ENCODE measurements at places on chromosomes 3 and 15. TPM values are rescaled to one million over a fixed set of nuclear protein-coding genes. Genes with fewer than 3 reads are reported as not detected.
A peak's percentile ranks its signal among the peaks of the same experiment; 100 is the strongest.

The TTLL13 gene
- total RNA-seq, result not detected

- H3K27me3 ChIP-seq, result no peaks in the 10 kb centered on the region
- no peaks in the 10 kb centered on the region for H3K4me1 ChIP-seq
- no peak overlapping the region for H3K27ac ChIP-seq
Observed at GRCh38 chr3:13607821-13608597, 59.1 kb downstream of the FBLN2 start.

The ARIH1 gene
- 38.7 TPM for total RNA-seq

GRCh38 chr3:16423947-16424673 lies 89.4 kb downstream of the RFTN1 start:
- DNase-seq, result no peak
- no peaks in the 10 kb centered on the region for H3K4me1 ChIP-seq
- H3K36me3 ChIP-seq, result no peaks in the 10 kb centered on the region
- H3K27ac ChIP-seq, result no peak overlapping the region

The PXYLP1 gene
- 12.0 TPM for total RNA-seq

- no peaks in the 10 kb centered on the region for H3K27me3 ChIP-seq
- DNase-seq, result no peak
- H3K27ac ChIP-seq, result no peak overlapping the region
- no peaks in the 10 kb centered on the region for H3K4me1 ChIP-seq
Observed at GRCh38 chr3:156388497-156389448, 166.1 kb downstream of the SSR3 start.

DNA sequence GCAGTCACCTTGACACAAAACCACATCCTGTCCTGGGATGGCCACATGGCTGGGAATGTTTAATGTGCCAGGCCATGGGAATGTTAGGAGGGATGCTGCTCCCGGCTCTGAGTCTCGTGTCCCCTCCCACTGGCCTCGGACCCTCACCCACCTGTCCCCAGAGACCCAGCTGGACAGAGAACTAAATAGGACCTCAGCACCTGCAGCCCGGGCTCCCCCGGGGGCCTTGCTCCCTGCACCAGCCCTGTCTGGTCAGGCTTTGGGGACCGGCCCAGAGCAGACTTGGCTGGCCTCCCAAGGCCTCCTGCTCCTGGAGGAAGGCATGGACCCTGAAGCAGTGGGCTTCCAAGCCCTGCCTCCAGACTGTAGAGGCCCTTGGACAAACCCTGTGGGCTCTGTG lies 100.0 kb upstream of the IQSEC1 start:
- no peak overlapping the region for H3K4me3 ChIP-seq
- no peaks in the 10 kb centered on the region for H3K27me3 ChIP-seq
- no peaks in the 10 kb centered on the region for H3K4me1 ChIP-seq
- H3K36me3 ChIP-seq, result no peaks in the 10 kb centered on the region
- DNase-seq, result no peak

GRCh38 chr3:66441129-66441528 lies 59.7 kb downstream of the LRIG1 start:
- peaks cover 43% of the 10 kb centered on the region for H3K4me1 ChIP-seq
- H3K27me3 ChIP-seq, result no peaks in the 10 kb centered on the region
- H3K27ac ChIP-seq, result peak overlapping the region; percentile 73
- DNase-seq, result peak; percentile 55
- H3K4me3 ChIP-seq, result no peak overlapping the region
- no peaks in the 10 kb centered on the region for H3K36me3 ChIP-seq

- no peaks in the 10 kb centered on the region for H3K36me3 ChIP-seq
- H3K27ac ChIP-seq, result no peak overlapping the region
- H3K27me3 ChIP-seq, result no peaks in the 10 kb centered on the region
- H3K4me1 ChIP-seq, result no peaks in the 10 kb centered on the region
- DNase-seq, result no peak
Observed at GRCh38 chr3:36695769-36696137, 68.6 kb downstream of the DCLK3 start.

- no peaks in the 10 kb centered on the region for H3K27me3 ChIP-seq
- no peaks in the 10 kb centered on the region for H3K36me3 ChIP-seq
- no peak overlapping the region for H3K4me3 ChIP-seq
- H3K27ac ChIP-seq, result no peak overlapping the region
Observed at GRCh38 chr15:44145495-44145894, 49.6 kb downstream of the FRMD5 start.

DNA sequence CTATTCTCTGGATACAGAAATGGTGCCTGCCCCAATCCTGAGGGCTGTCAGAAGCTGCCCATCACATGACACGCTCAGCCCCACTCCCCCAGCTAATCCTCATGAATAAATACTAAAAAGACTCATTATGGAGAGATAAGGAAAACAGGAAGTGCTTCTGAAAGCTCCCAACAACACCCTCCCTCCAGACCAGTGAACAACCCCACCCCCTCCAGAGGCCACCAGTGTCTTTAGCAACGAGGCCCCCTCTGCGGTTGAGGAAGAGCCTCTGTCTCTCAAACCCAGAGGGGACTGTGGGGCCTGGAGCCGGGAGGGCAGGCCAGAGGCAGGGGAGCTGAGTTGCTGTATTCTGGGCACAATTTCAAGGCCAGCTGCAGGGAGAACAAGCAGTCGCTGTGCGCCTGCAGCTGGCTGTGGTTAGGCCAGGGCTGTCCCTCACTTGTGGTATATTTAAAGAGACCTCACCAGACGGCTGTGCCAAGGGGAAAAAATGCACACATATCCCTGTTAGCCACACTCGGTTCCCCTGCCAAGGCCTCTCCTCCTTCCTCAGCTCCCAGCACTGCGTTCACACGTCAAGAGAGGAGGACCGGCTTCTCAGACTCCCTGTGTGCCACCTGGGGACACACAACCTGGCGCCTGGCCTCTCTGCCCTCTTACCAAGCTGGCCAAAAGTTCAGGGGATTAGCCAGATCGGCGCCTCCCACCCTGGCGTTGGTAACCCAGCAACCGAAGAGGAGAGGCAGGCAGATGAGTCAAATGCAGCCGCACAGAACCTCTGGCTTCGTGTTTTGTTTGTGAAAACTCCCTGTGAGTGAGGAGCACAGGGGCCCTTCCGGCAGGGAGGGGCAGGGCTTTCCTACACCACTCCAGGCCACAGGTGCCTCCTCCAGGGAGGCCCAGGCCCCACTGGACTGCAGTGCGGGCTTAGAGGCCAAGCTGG lies 101.2 kb upstream of the ETV5 start:
- H3K27me3 ChIP-seq, result no peaks in the 10 kb centered on the region
- H3K4me3 ChIP-seq, result no peak overlapping the region
- peak overlapping the region; percentile 33 for H3K27ac ChIP-seq
- no peaks in the 10 kb centered on the region for H3K4me1 ChIP-seq

- DNase-seq, result no peak
- H3K36me3 ChIP-seq, result no peaks in the 10 kb centered on the region
- H3K27ac ChIP-seq, result peak overlapping the region; percentile 62
- no peaks in the 10 kb centered on the region for H3K27me3 ChIP-seq
- H3K4me3 ChIP-seq, result peak overlapping the region; percentile 45
Observed at GRCh38 chr15:74957476-74958035, 984 bp upstream of the RPP25 start.

The POPDC2 gene
- total RNA-seq, result 8.7 TPM

DNA sequence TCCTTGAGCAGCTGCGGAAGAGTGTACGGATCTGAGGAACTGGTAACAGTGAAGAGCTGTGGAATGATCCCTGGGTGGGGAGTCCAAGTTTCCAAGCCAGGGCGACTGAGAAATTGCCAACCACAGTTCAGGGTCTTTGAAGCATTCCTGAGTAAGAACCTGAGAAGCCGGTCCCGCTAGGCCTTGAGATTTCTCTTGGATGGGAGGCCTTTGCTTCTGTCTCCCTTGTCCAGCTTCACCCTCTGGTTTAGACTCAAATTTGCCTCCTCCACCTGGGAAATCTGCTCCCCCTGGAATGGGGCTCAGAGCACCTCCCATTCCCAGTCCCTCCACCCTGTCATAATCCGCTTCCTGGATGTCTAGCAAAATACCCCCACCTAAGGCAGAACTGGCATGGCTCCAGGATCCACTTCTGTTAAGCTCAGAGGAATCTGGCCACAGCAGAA lies 127.7 kb upstream of the DLG1 start:
- no peak overlapping the region for H3K4me3 ChIP-seq
- H3K27me3 ChIP-seq, result no peaks in the 10 kb centered on the region
- DNase-seq, result no peak
- no peaks in the 10 kb centered on the region for H3K4me1 ChIP-seq
- H3K27ac ChIP-seq, result no peak overlapping the region

The HCLS1 gene
- total RNA-seq, result 27.0 TPM

GRCh38 chr3:94173673-94174434 lies 111.0 kb downstream of the NSUN3 start:
- H3K27ac ChIP-seq, result no peak overlapping the region
- DNase-seq, result no peak
- no peaks in the 10 kb centered on the region for H3K27me3 ChIP-seq
- no peaks in the 10 kb centered on the region for H3K36me3 ChIP-seq
- H3K4me1 ChIP-seq, result no peaks in the 10 kb centered on the region

DNA sequence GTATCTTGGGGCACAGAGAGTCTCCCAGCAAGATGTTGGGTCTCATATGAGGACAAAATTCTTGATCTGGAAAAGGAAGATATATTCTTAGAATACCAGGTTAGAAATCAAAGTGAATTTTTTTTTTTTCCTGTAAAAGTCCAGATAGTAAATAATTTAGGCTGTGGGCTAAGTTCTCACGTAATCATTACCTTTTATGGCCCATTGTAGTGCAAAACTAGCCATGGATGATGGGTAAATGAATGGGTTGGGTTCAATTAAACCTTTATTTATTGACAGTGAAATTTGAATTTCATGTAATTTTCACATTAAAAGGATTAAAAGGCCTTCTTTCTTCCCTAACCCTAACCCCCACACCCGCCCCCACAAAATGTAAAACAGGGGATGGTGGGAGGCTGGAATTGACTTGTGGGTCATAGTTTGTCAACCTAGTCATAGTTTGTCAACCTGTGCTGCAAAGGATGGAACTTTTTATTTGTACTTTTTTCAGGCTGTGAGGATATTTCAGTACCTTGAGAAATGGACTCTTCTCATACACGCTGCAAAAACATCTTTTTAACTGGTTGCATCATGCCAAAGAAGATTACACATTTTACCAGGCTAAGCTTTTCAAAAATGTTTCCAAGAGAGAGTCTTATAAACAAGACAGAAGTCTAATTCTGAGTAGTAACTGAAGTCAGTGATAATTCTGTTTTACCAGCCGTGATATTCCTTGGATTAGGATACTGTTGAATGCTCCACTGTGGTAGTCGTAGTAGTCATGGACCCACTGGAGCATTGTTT lies 138.8 kb downstream of the AKAP13 start:
- no peak for DNase-seq
- no peaks in the 10 kb centered on the region for H3K27me3 ChIP-seq
- H3K36me3 ChIP-seq, result no peaks in the 10 kb centered on the region
- no peak overlapping the region for H3K4me3 ChIP-seq
- H3K4me1 ChIP-seq, result peaks cover 4% of the 10 kb centered on the region

The TAGLN3 gene
- not detected for total RNA-seq

DNA sequence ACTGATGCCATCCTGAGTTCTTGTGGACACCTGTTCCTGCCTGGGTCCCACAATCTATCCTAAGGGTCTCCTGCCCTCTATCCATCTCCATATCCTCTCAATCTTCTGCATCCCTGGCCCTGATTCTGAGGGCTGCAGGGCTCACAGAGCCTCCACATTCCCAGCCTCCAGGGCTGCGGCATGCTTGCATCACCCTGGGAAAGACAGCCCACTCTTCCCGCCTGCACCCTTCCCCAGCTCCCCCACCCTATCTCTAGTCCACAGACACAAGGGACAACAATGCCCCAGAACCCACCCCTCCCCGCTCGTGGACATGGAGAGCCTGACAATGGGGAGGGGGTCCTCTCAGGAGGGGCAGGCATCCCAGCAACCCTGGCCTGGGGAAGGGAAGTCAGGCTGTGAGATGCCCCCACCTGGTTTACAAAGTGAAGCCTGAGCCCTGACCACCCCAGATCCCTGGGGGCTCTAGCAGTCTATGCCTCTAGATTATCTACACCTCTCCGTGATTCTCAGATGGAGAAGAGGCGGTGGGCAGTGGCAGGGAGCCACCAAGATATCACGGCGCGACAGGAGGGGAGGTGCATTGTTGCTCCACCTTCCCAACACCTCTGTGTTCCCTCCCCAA lies 10.3 kb downstream of the SEMA3G start:
- H3K4me3 ChIP-seq, result no peak overlapping the region
- H3K4me1 ChIP-seq, result no peaks in the 10 kb centered on the region
- no peaks in the 10 kb centered on the region for H3K36me3 ChIP-seq
- H3K27ac ChIP-seq, result no peak overlapping the region
- no peak for DNase-seq

- DNase-seq, result no peak
- no peaks in the 10 kb centered on the region for H3K4me1 ChIP-seq
- H3K36me3 ChIP-seq, result no peaks in the 10 kb centered on the region
- H3K4me3 ChIP-seq, result no peak overlapping the region
Observed at GRCh38 chr3:189394599-189395121, 222.9 kb downstream of the TPRG1 start.

DNA sequence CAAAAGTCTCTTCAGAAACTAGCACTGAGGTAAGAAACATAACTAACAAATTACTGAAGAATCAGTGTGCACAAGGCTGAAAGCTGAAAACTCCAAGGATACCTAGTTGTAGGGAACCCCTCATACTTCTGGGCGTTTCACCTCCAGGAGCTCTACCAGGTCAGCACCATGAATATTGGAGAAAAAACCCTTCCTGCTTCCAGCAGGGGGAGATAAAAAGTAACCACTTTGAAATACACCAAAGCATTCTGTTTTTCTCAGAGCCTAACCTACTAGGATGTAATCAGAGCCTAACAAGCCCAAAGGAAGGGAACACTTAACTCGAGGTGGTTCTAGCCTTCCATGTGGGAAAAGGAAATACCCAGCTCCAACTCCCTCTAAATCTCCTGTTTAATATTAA lies 175.8 kb upstream of the MME start:
- H3K27me3 ChIP-seq, result no peaks in the 10 kb centered on the region
- H3K4me1 ChIP-seq, result no peaks in the 10 kb centered on the region
- no peak overlapping the region for H3K4me3 ChIP-seq
- no peak for DNase-seq

The FANCD2OS gene
- total RNA-seq, result 1.1 TPM

The TSC22D2 gene
- total RNA-seq, result 9.6 TPM
